Stimulated activated CD8-positive, alpha-beta memory T cell treated with anti-CD3 and anti-CD28 coated beads, Interleukin-4, amount 100 ng/mL, for 4 hours (primary cell): ENCODE measurements at places on chromosomes 4 and X.

- no peak for DNase-seq
Measured at GRCh38 chrX:136745215-136746173, 35.2 kb downstream of the ARHGEF6 start.

DNA sequence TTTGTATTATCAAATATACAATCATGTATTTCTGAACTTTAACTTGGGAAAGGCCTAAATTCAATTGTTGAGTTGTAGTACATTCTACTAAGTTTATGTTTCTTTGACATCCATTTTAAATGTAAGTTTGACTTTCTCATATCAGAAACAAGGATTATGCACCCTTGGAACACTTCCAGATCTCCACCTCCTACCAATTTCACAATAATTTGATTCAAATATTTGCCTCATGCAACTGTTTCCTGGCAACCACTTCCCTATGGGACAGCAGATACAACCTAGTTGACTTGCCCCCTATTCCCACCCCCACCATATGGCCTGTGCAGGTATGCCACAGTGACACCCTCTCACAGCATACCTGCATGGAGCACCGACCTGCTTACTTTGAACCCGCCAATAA lies 506.4 kb upstream of the PABPC4L start:
- no peak for DNase-seq

DNA sequence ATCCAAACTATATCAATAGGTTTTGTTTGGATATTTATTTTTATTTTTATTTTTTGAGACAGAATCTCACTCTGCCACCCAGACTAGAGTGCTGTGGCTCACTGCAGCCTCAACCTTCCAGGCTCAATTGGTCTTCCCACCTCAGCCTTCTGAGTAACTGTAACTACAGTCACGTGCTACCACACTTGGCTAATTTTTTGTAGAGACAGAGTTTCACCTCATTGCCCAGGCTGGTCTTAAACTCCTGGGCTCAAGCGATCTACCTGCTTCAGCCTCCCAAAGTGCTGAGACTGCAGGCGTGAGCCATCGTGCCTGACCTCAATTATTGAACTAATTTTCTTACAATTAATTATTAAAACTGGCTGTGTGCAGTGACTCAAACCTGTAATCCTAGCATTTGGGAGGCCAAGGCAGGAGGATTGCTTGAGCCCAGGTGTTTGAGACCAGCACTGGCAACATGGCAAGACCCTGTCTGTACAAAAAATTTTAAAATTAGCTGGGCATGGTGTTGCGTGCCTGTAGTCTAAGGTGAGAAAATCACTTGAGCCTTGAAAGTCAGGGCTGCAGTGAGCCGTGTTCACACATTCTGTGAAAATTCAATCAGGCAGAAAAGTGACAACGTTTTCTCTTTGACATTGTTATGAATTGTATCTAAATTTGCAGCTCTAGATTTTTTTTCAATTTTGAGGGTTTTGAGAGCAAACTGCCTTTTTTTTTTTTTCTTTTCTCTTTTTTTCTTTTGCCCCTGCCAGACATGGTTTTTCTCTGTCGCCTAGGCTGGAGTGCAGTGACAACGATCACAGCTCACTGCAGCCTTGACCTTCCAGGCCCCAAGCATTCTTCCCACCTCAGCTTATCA lies 66.0 kb downstream of the UBE2K start:
- no peak for DNase-seq

DNA sequence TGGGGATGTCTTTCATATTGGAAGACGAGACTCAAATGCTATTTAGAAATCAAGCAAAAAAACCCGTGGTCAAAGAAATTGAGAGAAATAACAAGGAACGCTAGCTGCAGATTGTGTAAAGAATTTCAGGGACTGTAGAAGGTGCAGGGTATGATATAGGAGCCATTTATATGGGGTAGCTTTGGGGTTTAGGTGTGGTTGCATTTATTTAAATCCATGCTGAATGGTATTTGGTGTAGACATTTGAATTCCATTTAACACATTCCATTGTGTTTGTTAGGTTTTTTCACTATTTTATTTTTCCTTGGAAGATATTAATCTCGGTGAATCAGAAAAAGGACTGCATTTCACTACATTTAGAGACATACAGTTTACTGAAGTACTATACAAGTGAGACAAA lies 341.0 kb upstream of the GALNTL6 start:
- no peak for DNase-seq

DNA sequence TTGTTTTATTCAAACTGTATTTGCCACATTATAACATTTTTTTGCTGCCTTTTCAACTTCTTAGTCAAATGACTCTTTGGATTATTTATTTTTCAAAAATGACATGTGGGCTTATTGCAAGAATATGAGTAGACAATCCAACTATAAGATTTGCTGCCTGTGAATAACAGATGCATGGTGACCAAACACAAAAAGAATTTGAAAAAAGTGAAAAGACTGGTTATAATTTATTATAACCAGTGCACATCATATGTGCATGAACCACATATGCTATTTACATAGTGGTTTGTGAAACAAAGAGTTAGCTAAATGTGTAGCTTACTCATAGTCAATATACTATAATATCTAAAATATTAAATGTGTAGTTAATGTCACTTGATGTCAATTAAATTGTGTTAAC lies 2086.8 kb downstream of the ARAP2 start:
- DNase-seq = no peak
